ENCODE measurements at places on chromosomes 5 and 9.

GRCh38 chr5:115229606-115230005 lies 33.1 kb downstream of the PGGT1B start:
- no peak for DNase-seq

DNA sequence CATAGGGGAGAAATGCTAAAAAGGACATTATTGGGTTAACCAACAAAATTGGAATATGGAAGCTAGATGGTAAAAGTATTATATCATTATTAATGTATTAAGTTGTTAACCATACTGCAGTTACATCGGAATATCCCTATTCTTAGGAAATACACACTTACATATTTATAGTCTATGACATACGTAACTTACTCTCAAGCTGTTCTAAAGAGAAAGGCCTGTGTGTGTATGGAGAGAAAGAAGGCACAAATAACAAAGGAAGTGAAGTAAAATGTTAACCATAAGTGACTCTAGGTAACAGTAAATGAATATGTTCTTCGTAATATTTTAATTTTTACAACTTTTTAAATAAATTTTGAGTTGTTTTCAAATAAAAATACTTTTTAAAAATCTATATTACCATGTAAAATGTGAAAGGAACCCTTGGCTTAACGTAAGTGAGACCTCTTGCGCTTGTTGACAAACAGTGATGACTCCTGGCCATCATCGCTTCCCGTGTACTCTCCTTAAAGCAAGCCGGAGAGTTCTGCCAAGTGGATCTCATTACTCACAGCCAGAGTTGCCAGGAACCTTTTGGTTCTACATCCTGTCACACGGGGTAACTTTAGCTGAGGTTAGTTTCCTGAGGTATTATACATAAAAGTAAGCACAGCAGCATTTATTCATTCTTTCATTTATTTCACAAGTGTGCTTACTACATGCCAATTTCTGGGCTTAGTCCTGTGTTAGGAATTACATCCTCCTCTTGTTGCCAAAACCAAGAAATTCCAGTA lies 165.4 kb downstream of the EPB41L4A start:
- DNase-seq: no peak

DNA sequence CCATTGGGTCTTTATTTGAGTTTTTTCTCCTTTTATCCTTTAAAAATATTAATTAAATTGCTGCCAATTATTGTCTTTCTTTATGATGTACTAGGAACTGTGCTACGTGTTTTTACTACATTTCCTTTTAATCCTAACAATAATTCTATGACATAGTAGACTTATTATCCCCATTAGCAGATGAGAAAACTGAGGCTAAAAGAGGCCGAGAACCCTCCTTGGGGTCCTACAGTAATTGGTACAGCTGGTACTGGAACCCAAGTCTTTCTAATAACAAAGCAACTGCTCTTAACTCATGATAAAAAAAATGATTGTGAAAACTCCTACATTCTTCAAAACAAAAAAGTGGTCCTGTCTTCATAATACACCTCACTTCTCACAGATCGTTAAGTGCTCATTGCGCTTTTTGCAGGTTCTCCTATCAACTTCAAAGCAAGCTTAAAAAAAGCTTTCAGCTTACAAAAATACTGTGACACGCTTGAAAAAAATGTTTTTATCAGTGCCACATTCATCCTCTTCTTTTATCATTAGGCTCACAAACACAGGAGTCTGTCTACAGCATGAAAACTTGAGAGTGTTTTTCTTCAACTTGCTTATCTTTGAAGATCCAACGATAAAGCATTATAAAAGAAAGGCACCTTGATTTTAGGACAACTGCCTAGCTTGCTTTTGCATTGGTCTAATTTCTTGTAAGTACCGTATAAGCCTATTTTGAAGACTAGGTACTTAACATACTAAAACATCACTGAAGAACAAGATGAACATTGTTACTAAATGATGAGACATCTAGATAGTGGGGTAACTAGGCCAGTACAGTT lies 32.4 kb downstream of the FYB1 start:
- DNase-seq: no peak

DNA sequence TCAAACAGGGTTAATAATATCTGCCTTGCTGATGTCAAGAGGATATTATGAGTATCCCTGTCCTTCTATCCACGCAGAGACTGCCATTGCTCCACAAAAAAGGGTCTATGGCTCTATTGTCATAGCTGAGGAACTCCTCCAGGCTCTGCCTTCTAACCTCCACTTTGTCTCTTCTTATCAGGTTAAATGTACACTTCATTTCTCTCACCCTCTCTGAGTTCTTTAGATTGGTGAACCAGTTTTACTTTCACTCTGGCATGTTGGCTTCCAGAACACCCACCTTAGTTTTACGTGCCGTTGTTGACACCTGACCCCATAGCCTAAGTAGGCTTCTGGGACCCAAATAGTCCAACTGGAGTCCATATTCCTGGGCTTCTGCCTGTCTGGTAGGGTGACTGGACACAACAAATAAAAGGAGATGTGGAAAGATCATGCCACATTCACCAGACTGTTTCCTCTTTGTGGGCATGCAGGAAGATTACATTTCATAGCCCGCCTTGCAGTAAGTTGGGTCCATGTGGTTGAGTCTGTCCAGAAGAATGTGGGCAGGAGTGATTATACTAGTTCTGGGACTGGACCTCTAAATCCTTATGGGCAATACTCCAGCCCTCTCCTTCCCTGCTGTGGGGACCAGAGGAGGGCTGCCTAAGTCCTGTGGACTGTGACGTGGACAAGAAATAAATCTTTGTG lies 350.4 kb upstream of the CLINT1 start:
- no peak for DNase-seq

- DNase-seq: no peak
These were observed 590.5 kb upstream of the RORB start for GRCh38 chr9:73906671-73907070.

- no peak for DNase-seq
These were observed 166.1 kb downstream of the BNC2 start for GRCh38 chr9:16704116-16705110.

DNA sequence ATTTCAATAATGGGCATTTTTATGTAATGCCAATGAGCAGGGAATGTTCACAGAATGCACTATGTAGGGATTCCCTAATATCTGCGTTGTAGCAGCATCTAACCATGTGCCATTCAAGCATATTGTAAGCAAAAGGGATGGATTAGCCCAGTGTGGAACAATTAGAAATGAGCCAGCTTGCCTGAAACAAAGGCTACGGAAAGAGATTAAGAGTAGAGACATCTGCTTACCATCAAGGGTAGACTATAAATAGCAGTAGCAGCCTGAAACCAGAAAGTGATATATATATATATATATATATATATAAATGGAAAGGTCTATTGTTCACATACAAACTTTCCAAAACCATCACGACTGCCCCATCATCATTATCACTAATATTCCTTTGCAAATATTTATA lies 31.9 kb upstream of the CEP120 start:
- DNase-seq: no peak

DNA sequence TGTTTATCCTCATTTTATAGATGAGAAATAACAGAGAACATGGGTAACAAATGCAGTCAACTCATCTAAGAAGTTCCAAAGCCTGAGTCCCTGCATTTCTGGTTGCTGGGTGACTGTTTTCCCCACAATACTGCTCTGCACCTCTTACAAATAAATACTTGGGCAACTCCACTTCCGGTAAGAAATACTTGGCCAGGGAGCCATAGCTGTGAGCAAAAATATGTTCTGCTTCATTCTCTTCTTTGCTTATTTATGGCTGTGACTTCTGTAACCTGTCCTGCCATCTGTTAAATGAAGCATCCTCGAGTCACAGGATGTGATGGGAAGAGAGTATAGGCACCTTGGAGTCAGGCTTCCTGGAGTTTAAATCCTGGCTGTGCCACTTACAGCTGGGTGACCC lies 49.9 kb downstream of the GDNF start:
- DNase-seq: no peak

GRCh38 chr5:169300468-169301385 lies at the start of gene SLIT3:
SLIT3 (minus strand) TSS chr5:169301139; CDS start chr5:169300709, 430 bp downstream.
- no peak for DNase-seq

GRCh38 chr5:116733991-116734975 lies 159.7 kb upstream of the SEMA6A start:
- DNase-seq: peak; percentile 83

- DNase-seq: no peak
These were observed 99.5 kb downstream of the DAB2IP start for GRCh38 chr9:121750715-121751623.

DNA sequence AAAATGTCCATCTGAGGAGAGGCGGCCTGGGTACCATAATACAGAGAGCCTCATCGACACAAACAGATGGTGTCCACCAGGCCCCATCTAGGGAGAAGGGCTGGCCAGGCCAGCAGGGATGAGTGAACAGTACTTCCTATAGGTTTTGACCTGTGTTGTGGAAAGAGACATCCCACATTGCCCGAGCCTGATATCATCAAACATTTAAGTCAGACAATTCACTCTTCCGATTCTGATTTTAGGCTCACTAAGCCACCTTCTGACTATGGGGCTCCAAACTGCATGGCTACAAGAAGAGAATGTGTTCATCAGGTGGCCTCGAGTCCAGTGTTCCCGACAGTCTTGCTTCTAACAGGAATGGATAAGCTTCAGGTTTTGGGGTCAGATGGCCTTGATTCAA lies 38.9 kb downstream of the SLC22A5 start:
- no peak for DNase-seq

GRCh38 chr9:80449513-80449912 lies 877.7 kb downstream of the TLE4 start:
- DNase-seq: no peak

DNA sequence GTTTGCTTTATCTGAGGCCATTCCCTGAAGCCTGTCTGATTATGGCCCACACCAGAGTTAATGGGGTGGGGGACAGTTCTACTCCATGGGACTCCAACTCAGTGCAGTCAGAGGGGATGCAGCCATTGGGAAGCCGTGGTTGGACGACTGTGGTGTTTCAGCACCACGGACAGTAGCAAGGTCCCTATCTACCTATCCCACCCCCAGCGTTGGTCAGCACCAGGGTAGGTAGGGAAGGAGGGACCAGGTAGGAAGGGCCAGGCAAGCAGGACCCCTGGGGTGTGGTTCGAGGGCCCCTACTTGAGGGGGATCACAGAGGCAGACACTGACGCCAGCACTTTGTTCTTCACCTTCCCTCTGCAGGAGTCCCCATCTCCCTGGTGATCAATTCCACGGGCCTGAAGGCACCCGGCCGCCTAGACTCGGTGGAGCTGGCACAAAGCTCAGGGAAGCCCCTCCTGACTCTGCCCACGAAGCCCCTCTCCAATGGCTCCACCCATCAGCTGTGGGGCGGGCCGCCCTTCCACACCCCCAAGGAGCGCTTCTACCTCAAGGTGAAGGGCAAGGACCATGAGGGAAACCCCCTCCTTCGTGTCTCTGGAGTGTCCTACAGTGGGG lies 33.2 kb downstream of the HMCN2 start:
- DNase-seq: no peak

DNA sequence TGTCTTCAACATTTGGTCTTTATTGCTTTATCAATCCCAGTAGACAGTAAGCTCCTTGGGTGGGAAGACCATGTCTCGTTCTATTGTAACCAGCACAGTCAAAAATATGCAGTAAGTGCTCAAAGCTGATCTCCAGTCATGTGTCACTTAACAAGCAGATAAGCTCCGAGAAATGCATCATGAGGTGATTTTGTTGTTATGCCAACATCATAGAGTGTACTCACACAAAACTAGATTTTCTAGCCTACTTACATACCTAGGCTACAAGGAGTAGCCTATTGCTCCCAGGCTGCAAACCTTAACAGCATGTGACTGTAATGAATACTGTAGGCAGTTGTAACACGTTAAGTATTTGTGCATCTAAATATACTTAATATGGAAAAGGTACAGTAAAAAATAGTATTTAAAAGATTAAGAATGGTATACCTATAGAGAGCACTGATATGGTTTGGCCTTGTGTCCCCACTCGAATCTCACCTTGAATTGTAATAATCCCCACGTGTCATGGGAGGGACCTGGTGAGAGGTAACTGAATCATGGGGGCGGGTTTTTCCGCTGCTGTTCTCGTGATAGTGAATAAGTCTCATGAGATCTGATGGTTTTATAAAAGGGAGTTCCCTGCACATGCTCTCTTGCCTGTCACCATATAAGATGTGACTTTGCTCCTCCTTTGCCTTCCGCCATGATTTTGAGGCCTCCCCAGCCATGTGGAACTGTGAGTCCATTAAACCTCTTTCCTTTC lies 39.8 kb upstream of the PCSK5 start:
- no peak for DNase-seq

DNA sequence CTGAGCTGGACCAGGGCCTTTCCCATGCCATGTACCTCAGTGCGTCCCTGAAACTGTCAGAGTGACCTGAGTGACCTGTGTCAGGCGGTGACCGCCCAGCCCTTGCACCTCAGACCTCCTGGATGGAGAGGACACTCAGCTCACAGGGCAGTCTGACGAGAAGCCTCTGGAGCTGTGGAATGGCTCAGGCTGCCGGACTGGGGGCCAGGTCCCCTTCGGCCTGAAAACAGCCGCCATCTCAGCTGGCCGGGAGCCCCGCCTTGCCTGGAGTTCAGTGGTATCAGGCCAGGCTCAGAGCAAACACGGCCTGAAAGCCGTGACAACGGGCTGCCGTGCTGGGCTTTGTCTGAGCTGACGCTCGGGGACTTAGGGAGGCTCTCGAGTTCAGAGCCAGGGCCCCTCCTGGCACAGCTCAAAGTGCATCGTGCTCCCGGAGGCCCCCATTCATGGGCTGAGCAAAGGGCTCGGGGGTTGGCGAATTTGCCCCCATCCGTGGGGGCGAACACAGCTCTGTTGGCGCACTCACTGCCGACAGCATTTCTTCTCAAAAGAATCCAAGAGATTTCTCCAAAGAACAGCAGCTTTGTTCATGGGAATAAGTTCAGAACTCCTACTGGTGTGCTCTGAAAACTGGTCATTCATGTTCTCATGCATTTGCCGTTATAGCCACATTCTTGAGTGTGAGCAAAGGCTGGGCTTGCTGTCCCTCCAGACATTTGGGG lies 8.4 kb upstream of the SLC9A3 start:
- no peak for DNase-seq

GRCh38 chr5:140611020-140611521 lies 21.9 kb downstream of the CD14 start:
- no peak for DNase-seq

GRCh38 chr5:96742538-96742937 lies 65.2 kb downstream of the ERAP1 start:
- no peak for DNase-seq

- DNase-seq: no peak
These were observed 79.3 kb downstream of the RXRA start for GRCh38 chr9:134405527-134405926.

DNA sequence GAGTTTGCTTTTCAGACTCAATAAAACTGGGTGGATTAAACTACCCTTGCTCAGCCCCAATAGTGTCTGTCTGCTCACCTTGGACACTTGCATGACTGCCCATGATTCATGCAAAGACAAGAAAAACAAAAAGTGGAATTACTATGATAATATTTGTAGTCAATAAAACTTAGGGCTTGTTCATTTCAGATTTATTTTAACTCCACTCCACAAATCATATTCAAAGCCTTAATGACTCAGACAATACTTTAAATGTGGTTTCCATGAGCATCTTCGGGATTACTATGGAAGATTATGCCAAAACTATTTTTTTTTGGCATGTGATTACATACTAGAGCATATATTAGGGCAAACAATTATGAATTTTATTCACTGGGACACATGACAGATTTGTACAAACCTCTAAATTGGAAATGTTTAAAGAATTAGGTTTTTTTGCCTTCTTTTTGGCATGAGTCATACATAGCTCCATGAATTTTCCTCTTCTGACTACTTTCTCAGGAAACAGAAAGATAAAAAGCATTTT lies 468.9 kb downstream of the ACTL7B start:
- no peak for DNase-seq

Data from NCI-H446 treated with DMSO at 0.1 percent for 48 hours (cell line).